ENCODE measurements at places on chromosomes 16 and 17.

DNA sequence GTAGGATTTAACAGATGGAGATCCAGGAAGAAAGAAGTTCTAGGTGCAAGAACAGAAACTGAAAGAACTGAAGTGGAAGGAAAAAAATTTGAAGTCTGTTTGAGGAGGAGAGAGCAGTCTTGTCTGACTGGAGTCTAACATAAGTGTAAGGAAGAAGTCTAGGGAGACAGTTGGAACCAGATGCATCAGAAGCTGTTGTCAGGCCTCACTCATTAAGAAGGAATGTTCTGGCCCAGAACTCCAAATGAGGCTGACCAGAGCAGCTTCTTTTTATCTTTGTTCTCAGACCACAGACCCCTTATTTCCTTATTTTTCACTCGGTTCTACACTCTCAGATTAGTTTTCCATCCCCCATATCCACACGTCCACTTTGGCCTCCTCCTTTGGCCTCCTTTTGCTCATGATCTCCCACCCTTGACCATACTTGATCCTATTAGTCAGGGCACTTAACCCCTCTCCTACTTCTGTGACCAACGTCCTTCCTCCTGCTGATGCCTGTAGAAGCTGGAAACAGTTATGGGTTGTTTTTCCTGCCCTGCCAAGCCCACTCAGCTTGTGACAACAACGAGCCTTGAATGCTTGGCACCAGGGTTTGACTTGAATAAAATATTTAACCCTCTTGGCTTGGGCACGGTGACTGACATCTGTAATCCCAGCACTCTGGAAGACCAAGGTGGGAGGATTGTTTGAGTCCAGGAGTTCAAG, 7.0 kb upstream of the MYH2 start:
- no peak for DNase-seq

DNA sequence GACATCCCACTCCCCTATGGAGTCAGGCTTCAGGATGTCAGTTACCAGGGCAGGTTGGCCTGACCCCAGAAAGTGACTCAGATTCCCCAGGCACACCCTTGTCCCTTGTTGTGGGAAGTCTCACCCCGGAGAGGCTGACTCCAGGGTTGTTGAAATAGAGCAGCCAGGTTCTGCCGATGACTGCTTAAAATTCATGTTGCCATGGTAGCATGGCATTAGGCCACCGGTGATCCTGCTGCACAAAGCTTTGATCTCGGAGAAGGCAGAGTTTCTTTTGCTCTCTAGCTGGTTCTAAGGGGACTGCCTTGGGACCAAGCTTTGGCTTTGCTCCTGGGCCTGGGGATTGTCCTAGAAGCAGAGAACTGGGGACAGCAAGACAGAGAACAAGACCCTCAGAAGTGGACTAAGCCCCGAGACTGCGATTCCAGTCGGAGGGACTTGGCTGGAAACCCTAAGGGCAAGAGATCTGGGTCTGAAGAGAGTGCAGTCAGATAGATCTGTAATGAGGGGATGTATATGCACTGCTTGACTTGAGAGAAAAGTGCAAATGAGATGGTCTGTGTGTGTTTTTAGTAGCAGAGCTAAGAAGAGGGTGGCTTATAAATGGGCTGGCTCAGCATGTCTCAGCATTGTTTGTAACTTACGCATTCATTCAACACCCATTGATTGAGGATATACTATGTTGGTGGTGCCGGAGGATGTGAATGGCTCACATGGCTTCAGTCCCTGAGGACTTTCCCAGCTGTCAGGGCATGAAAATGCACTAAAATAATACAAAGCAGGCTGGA, 106.9 kb downstream of the RGS9 start:
- DNase-seq: no peak

DNA sequence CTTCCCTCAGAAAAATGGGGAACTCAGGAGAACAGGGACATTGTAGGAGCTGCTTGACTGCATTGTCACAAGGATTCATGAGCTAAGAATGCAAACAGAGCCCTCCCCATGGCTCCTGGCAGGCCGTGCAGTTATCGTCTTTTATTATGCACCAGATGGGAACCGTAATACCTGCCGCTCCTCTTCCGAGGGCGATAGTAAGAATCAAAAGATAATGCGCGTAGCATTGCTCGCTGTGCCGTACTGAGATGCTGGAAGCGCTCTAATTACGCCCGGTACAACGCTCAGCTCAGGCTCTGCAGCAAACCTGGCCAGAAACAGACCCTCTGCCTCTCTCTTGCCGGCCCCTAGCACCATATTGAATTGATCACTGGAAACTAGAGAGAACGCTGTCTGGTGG, 87.1 kb upstream of the PLCG2 start:
- no peak for DNase-seq

DNA sequence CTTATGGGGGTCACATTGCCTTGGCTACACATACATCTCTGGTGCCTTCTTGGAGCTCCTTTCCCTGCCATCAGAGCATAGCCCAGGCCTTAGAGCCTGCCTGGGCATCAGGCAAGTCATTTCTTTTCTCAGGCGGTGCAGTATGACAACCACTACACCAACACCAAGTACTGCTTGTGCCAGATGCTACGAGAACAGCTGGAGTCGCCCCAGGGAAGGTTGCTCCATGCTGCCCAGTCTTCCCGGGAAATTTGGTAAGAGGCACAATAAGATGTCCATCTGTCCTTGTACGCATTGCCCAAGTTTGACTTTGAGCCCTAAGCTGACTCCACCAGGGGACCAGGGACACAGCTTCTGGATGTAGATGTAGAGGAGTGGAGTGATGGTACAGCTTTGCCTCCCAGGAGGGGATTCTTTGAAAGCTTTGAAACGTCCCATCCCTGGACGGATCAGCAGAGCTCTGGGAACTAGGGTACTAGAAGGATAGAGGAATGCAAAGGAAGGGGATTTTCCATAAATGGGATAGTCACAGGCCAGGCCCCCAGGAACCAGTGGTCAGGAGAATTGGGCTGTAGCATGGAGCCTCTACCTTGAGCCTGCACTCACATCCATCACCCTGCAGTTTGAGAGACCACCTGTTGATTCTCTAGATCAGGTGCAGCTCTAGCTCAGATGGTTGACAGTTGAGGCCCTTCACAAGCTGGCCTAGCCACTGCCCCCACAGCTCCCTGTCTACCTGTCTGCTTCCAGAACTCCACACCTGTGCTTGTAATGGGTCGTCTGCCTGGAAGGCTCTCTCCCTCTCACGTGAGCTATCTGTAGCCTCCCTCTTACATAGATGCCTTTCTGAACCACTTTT, 11.0 kb upstream of the NFATC3 start:
- DNase-seq: no peak

- peak; percentile 36 for DNase-seq
Observed at GRCh38 chr16:13923703-13924298, 3.8 kb downstream of the ERCC4 start.

DNA sequence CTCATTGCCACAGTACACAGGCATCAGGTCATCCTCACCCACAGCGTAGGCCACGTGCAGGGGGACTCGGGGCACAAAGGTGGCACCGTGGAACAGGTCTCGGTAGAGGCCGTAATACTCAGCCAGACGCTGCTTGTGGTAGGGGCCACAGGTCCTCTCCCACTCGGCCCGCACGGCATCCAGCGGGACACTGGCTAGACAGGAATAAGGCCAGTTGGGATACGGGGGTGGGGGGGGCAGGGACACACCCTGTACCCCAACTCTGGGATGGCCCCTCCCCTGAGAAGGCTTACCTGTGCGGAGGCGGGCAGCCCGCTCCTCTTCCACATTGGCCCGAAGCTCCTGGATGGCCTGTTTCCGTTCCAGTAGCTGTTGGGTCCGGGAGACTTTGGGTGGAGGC, 3.0 kb downstream of the MRPL38 start:
- no peak for DNase-seq

DNA sequence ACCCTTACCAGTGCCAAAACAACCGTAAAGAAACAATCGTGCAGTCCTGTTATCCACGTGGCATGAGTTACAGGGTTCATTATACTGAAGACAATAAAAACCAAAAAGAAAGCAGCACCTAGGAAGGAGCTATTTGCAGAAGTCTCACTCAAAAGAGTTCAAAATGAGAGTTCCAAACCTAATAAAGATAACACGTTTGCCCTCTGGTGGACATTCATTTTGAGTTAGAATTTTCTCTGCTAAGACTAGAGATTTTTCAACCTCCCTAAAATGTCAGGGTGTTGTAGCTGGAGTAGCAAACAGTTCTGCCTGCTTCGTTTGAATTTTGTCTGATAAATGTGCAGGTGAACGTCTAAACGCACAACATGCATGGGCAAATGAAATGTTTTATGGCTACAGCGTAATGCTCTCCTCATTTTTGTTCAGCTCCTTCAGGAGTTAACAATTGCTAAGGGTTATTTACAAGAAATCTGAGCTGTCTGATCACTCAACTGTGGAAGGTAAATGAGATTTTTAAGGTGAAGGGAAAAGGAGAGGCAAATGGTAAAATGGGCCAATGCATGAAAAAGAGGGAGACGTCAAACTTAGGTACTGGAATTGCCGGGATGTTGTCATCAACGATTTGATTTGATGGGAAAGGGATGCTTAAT, 1067.9 kb upstream of the EEF2KMT start:
- no peak for DNase-seq

- DNase-seq: no peak
Observed at GRCh38 chr16:23836078-23836403, 258 bp downstream of the PRKCB start.
